ENCODE measurements at places on chromosomes 11 and 22.

DNA sequence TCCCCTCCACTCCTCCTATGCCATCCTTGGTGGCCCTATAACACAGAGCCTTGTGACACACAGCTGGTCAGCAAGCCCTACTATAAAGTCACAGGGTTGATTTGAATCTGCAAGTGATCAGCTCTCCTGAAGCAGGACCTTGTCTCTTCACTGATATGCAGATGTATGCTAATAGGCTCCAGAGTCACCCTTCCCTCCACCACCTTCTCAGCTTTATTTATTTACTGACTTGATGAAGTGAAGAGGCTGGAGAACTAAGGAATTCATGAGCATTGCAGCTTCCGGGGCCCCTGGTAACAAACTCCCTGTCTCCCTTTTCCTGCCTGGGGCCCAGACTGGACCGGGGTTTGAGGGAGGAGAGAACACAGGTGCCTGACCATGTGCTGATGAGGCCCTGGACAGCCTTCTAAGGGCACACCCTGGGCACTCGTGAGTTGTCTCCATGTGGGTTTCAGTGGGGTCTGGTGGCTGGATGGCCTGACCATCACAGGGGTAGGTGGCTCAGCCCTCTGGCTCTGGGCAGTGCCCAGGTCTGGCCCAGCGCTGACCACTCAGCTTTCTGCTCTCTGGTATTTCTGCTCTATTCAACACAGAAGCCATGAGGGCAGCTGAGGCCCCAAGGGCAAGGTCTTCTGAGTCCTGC, 307.5 kb downstream of the NTM start:
- DNase-seq: no peak

DNA sequence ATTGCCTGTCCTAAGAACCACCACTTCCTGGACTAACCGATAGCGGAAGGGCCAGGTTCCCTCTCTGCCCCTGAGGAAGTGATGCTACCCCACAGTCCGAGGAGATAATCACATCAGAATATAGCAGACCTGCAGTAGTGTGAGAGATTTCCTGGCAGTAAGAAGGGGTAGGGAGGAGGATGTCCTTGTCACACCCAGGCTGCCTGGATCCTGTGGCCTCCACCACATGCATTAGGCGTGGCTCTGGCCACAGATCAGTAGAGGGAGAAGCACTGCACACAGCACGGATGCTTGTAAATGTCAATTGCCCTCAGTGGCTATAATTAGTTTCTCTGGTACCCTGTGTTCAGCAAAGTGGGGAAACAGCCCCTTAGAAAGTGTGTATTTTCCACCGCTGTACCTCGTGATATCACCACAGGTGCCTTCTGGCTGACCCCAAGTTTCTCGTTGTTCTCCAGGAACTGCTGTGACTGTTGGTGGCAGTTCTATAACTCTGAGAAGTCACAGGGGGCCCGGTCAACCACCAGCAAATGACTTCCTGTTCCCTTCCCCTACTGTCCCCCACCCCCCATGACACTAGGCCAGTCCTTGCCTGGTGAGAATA, 61.8 kb downstream of the UBASH3B start:
- peak; percentile 53 for DNase-seq

DNA sequence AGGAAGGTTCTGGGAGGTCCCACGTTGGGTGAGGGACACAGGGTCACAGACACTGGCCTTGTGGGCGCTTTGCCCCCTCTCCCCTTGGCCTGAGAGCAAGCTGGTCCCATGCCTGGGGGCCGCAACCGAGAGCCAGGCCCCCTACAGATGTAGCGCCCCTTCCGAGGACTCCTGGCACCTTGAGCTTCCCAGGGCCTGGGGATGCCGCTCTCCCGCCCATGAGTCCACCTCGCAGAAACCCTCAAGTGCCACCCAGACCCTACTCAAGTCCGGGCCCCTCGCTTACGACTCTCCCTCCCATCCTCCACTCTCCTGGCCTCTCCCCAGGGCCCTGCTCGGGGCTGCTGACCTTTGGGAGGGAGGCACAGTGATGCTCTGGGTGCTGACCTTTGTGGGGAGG, 204.0 kb downstream of the BRD1 start:
- DNase-seq: no peak

DNA sequence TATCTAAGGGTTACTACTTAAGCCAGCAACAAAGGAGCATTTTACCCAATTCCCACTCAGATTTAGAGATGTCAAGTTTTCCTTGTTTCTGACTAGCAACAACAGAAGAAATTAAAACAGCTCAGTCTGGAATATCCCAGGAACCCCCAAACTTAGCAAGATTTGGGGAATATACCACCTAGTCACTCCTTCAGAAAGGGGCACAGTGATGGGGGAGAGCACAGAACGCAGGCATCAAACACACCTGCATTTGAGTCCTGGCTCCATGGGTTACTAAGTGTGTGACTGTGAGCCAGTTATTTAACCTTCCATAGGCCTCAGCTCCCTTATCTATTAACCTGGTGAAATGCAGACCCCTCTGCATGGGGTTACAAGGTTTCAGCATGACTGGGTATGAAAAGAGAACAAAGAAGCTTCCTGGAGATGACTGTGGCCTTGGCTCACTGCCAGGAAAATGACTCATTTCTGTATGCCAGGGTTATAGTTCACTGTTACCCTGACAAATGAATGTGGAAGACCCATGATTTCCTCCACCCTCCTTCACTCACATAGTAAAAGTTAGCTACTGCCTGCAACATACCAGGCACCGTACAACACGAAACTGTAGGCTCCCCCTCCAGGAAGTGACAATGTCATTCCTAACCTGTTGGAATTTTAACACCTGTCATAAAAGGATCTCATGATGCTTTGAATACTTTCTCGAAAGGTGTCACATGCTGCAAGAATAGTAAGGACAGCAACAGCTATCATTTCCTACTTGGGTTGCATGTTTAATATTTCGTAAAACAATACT, 79.6 kb downstream of the ME3 start:
- DNase-seq: peak; percentile 93

GRCh38 chr11:111422494-111423249, 43.6 kb upstream of the POU2AF1 start:
- DNase-seq: peak; percentile 50
